ENCODE measurements at places on chromosomes 6 and 20.

GRCh38 chr6:38571721-38572120 lies 68.0 kb downstream of the BTBD9 start:
- no peak for DNase-seq

DNA sequence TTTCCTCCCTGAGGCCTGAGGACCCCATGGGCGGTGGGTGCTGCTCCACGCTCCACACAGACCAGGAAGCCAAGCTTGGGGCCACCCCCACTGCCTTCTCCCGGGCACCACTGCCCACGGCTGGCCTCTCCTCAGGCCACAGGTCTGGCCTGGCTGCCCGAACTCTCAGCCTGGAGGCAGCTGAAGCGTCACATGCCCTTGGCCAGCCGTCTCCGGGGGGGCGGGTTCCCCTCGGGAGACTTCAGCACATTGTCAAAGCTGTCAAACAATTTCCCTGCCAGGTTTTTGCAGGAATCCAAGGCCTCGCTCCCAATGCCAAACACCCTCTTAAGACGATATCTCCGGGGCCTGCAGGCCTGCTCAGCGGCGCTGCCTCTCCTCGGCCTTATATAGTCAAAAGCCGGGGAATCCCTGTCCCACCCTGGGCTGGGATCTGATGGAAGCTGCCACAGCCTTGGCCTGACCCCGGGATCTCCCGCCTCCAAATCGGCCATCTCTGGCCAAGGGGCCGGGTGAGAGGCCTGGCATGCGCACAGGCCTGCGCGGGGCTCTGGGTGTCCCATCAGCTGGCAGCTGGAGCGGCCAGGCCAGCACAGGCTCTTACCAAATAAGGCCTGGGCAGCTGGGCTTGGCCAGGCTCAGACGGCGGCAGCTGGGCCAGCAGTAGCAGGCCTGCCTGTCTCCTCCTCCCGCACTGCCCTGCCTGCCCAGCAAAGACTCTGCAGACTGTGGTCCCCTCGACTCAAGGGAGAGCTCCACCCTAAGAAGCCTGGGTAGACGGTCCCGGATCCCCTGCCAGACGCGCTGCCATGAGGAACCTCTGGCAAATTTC lies 49.7 kb downstream of the RBM38 start:
- DNase-seq = no peak

- peak; percentile 49 for DNase-seq
Measured at GRCh38 chr6:29702519-29703103, 20.6 kb upstream of the HLA-F start.

- DNase-seq = peak; percentile 8
Measured at GRCh38 chr6:117494283-117494682, 11.8 kb downstream of the DCBLD1 start.

DNA sequence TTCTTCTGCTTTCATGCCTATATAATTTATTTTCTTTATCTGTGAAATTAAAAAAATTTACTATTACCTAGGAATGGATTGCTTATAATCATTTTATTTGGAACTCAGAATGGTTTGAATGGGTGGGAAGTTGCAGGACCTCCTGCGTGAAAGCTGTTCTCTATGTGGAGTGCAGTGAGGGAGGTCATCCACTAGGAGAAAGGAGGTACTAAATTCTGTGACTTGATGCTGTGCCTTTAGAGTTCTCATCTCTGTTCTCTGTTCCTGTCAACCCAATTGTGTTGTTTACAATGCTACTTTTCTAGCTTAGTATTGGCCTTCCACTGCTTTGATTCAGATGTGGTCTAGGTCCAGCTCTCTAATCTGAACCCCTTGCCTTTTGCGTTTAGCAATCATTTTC lies 65.0 kb upstream of the HIVEP1 start:
- no peak for DNase-seq

DNA sequence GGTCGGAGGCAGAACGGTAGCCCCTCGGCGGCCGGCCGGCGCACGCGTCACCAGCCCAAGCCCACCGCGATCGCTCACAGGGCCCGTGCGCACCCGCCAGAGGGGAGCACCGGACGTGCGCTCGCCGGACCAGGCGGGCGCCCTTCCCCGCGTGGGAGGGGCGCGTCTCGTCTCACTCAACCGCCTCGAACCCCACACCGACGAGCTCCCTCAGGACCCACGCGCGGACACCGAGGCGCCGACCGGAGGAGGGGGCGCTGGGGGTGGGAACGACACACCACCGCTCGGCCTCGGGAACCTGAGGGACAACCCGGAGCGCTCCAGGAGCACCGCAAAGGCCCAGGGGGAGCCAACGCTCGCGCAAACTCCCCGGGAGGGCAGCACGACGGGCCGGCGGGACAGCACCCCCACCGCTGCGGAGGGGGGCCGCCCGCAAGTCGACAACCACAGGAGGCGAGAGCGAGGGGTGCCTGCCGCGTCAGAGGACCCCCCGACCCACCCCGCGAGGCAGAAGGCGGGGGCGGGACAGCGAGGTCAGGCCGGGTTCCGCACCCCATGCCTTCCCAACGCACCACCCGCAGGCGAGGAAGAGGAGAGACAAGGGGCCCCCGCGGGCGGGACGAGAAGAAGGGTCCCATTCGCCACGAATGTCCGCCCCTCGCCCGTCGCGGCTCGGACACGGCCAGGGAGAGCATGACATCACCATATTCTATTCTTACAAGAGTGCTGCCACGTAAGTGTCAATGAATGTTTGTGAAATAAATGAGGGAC lies 512.7 kb upstream of the ZNF337 start:
- no peak for DNase-seq

DNA sequence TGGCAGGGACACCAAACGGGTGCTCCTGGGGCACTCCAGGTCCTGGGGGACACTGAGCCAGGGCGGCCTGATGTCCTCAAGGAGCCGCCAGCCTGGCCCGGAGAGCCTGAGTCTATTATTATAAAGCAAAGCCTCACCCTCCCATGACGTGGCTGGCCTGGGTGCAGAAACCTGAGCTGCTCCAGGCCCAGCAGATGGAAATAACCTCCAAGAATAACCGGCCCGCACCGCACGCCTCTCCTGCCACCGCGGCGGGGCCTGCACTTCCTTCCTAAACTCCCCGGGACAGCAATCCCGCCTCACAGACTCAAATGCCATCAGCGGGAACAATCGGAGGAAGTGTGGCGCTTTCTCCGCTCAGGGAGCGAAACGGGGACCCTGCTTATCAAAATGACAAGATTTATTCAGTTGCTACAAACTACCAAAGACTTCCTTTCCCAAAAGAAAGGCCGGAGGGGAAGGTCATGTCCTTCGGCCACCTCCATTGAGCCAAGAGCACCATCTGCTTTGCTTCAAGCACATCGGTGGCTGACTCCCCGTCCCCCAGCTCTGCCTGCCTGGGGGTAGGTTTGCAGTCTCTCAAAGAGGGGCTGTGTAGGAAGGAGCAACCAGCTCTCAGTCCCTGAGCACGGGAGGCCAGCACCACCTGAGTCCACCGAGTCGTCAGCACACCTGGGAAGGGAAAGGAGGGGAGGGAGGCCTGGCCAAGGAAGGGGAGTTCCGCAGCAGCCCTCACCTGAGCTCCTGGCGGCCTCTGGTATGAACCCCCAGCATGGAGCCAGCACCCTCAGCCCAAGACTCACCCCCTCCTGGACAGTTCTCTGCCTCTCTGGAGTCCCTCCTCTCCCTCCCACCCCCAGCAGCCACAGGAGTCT lies 78.6 kb upstream of the QKI start:
- DNase-seq = peak; percentile 33

DNA sequence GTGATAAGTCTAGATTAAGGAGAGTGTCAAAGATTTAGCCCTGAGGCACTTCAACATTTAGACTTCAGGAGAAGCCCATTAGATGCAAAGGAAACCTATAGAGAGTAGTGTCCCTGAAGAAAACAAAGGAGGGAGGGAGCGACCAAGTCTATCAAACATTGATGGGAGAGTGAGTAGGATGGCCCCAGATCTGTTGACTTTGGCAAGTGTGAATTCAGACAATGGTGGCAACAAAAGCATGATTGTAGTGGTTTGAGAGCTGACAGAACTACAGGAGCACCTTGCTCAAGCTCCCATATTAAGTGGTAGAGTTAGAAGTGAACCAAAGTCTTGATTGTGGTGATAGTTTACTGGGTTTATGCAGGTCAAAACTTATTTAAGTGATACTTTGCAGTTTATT lies 979 bp upstream of the ABCF1 start:
- no peak for DNase-seq

GRCh38 chr6:45710304-45710821 lies 305.3 kb downstream of the CLIC5 start:
- DNase-seq = no peak

DNA sequence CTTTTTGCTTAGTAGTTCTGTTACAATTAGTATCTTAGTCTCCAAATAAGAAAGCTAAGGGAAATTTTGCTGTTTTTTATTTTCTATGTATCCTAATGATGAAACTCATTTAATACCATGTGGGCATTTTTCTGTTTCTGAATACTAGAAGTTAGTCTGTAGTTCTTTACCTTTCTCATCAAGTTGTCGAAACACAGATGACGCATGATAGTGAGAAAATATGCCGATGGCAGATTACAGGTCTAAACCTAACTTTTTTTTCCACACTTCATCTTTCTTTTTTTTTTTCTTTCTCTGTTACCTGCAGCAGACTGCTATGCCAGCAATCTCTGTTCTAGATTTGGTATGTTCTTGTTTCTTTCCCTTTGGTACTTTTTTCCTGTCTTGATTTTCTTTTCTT lies 43.3 kb upstream of the KIF25 start:
- DNase-seq = no peak

DNA sequence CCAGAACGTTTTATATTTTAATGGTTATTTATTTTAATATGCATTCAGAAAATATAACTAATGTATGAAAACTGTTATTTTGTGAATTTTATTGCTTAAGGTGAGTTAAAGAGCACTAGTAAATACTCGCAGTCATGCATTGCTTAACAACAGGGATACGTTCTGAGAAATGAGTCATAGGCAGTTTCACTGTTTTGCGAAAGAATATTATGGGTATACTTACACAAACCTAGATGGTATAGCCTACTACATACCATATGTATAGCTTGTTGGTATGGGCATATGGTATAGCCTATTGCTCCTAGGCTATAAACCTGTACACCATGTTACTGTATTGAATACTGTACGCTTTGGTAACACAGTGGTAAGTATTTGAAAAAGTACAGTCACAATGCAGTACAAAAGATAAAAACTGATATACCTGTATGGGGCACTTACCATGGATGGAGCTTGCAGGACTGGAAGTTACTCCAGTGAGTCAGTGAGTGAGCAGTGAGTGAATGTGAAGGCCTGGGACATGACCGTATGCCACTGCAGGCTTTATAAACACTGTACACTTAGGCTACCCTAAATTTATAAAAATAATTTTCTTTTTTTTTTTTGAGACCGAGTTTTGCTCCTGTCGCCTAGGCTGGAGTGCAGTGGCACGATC lies 38.5 kb downstream of the ARFGEF2 start:
- DNase-seq = no peak

DNA sequence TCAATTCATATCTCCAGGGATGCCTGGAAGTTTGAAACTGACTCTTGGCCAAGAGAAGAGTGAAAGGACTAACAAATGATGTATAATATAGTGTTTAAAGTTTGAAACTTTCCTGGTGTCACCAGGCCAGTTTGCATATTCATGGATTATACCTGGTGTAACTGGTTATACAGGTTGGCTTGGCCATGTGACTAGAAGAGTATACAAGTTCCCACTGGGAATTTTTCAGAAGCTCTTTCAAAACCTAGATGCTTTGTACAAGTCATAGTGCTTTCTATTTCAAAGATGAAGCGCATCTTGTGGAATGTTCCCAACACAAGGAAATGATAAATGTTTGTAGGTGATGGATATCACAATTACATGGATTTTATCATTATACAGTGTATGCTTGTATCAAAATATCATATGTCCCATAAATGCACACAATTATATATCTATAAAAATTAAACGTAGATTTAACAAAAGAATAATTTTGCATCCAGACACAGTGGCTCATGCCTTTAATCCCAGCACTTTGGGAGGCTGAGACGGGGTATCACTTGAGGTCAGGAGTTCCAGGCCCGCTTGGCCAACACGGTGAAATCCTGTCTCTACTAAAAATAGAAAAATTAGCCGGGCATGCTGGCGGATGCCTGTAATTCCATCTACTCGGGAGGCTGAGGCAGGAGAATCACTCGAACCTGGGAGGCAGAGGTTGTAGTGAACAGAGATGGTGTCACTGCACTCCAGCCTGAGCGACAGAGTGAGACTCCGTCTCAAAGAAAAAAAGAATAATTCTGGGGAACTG lies 1420.2 kb downstream of the GRIK2 start:
- DNase-seq = no peak

- DNase-seq = no peak
Measured at GRCh38 chr6:110067837-110068591, 89.9 kb downstream of the GPR6 start.

DNA sequence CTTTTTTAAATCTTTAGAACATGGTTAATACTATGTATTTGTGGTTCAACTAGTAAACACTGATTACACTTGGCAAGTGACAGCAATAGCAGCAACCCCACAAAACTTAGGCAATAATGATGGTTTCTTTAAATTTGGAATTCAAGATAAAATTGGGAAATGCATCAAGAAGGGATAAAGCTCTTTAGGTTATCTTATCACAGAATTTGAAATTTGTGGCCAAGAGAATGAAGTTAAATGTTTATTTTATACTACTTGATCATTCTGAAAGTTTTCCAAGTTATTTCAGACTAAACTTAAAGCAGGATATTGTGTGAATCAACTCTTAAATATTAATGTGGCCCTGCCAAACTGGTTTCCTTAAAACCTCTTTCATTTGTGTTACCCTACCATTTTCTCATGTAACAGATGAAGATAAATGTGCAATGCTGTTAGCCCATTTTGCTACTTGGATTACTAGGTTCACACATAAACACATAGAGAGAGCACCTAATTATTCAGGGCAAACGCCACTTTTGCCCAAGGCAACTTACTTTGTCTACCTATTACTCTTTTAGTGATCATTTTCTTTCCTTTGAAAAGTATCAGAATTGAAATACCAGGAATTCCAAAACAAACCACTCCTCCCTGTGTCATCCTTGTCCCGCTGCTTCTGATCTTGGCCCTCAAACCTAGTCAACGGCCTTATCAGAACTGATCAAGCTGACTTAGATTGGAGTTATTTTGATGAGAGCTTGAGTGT lies 186.7 kb upstream of the TENT5A start:
- no peak for DNase-seq

- DNase-seq = peak; percentile 54
Measured at GRCh38 chr20:19973961-19974629, 43.1 kb upstream of the NAA20 start.

DNA sequence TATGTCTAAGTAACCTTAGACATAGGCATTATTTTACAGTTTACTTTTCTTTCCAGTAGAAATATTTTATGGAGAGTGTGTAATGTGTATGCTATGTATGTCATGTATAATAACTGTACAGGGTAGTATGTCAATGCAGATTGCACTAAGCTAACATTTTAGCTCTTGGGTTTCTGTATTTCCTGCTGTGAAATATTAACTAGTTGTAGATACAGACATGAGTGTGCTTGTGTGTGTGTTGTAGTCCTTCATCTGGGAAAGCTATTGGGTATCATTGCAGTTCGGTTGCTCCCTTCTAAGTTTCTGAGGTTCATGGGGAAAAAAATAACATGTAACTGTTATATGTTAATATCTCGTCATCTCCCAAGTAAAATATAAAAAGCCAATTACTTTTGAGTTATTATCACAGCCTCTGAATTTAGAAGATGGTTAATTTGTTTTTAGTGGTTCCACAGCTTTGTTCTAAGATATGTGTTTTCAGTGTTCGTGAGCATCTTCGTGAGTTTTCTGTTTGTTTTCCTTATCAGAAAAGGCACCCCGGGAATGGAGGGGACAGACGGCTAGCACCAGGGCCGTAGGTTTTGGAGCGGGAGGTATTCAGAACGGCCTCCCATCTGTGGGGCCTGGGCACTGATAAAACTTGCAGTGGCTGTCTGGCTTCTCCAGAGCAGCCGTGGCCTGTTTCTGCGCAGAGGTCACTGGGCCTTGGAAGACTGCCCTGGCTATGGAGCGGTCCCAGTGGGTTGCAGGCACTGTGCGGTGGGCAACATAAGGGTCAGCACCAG lies 215.0 kb downstream of the ARID1B start:
- no peak for DNase-seq

All from Kasumi-1 (cell line).